ENCODE measurements at places on chromosomes 11 and 22. TPM values are rescaled to one million over a fixed set of nuclear protein-coding genes. Genes with fewer than 3 reads are reported as not detected.
A peak's percentile ranks its signal among the peaks of the same experiment; 100 is the strongest.

The ADM gene
- 3.8 TPM for total RNA-seq

The TSSK2 gene
- not detected for total RNA-seq

The DUSP8 gene
- total RNA-seq, result 0.70 TPM

The NCR3LG1 gene
- 5.8 TPM for total RNA-seq

The NPTXR gene
- 116 TPM for total RNA-seq

The MADD gene
- total RNA-seq, result 133 TPM

- H3K4me3 ChIP-seq, result no peak overlapping the region
- no peaks in the 10 kb centered on the region for H3K27me3 ChIP-seq
- peaks cover 11% of the 10 kb centered on the region for H3K4me1 ChIP-seq
- peak; percentile 54 for DNase-seq
Observed at GRCh38 chr22:20940186-20940651, 23.0 kb downstream of the CRKL start.

- DNase-seq, result no peak
- no peak overlapping the region for H3K4me3 ChIP-seq
- H3K27me3 ChIP-seq, result peaks cover 23% of the 10 kb centered on the region
- H3K27ac ChIP-seq, result no peak overlapping the region
- no peaks in the 10 kb centered on the region for H3K4me1 ChIP-seq
Observed at GRCh38 chr11:120869097-120869496, 154.8 kb upstream of the TBCEL start.

DNA sequence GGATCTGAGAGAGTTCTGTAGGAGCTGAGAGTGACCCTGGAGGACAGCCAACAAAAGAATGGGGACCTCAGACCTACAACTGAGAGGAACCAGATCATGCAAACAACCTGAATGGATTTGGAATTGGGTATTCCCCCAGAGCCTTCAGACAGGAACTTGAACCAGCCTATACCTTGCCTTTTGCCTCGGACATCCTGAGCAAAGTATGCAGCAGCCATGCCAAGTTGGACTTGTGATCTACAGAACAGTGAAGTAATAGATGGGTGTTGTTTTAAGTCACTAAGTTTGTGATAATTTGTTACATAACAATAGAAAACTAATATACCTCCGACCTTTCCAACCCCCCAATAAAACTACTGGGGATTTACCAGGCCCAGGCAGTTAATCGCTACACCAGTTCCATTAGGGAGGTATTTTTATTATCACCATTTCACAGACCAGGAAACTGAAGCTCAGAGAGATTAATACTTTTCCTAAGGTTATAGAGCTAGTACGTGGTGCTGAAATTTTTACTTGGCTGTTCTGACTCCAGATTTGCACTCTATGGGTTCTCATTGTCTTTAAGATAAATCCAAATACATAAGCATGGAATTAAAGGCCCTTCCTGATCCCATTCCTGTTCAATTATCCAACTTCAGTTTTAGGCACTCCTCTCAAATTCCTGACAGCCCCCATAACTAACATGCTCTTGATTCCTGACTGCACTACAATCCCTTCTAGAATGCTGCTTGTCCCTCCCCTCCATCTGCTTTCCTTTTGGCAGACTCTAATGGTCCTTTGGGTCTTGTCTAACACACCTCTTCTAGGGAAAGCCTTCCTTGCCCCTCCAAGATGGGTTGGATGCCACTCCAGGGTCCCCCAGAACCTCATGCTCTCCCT is 1.7 kb upstream of the RASSF10 start:
- H3K4me3 ChIP-seq, result no peak overlapping the region
- H3K4me1 ChIP-seq, result no peaks in the 10 kb centered on the region
- no peaks in the 10 kb centered on the region for H3K36me3 ChIP-seq
- H3K27me3 ChIP-seq, result peaks cover 96% of the 10 kb centered on the region
- DNase-seq, result no peak

GRCh38 chr11:134047586-134047999 is 21.3 kb upstream of the JAM3 start:
- no peak overlapping the region for H3K27ac ChIP-seq
- peaks cover 13% of the 10 kb centered on the region for H3K4me1 ChIP-seq
- no peaks in the 10 kb centered on the region for H3K36me3 ChIP-seq
- no peak overlapping the region for H3K4me3 ChIP-seq
- H3K27me3 ChIP-seq, result no peaks in the 10 kb centered on the region

- no peaks in the 10 kb centered on the region for H3K27me3 ChIP-seq
- no peaks in the 10 kb centered on the region for H3K4me1 ChIP-seq
- H3K27ac ChIP-seq, result no peak overlapping the region
- no peak overlapping the region for H3K4me3 ChIP-seq
- no peak for DNase-seq
- H3K36me3 ChIP-seq, result no peaks in the 10 kb centered on the region
Observed at GRCh38 chr22:26587991-26588613, 1.8 kb downstream of the TPST2 start.

DNA sequence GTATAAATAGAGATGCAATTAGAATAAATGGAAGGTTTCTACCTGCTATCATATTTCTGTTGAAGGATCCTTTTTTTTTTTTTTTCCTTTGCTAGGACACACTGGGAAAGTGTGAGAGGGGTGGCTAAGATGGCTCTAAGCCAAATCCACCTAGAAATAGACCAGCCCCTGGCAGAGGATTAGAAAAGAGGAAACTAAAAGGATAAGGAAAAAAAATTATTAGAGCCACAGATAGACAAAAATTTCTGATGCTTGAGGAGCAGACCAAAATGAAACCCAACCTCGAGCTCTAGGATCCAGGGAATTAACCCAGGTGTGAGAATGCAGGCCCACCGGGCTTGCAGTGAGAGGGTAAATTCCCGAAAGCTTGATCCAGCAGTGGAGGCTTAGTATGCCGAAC is 262.3 kb downstream of the CADM1 start:
- no peak for DNase-seq
- H3K4me3 ChIP-seq, result no peak overlapping the region
- no peaks in the 10 kb centered on the region for H3K27me3 ChIP-seq
- no peaks in the 10 kb centered on the region for H3K4me1 ChIP-seq
- no peaks in the 10 kb centered on the region for H3K36me3 ChIP-seq

GRCh38 chr11:2649400-2649799 is 50.4 kb downstream of the KCNQ1OT1 start:
- H3K4me3 ChIP-seq, result no peak overlapping the region
- no peak overlapping the region for H3K27ac ChIP-seq
- H3K4me1 ChIP-seq, result no peaks in the 10 kb centered on the region
- no peaks in the 10 kb centered on the region for H3K36me3 ChIP-seq
- H3K27me3 ChIP-seq, result no peaks in the 10 kb centered on the region

- no peak for DNase-seq
- no peak overlapping the region for H3K27ac ChIP-seq
- H3K4me3 ChIP-seq, result no peak overlapping the region
- no peaks in the 10 kb centered on the region for H3K4me1 ChIP-seq
Observed at GRCh38 chr22:19376247-19376646, 55.3 kb downstream of the HIRA start.

DNA sequence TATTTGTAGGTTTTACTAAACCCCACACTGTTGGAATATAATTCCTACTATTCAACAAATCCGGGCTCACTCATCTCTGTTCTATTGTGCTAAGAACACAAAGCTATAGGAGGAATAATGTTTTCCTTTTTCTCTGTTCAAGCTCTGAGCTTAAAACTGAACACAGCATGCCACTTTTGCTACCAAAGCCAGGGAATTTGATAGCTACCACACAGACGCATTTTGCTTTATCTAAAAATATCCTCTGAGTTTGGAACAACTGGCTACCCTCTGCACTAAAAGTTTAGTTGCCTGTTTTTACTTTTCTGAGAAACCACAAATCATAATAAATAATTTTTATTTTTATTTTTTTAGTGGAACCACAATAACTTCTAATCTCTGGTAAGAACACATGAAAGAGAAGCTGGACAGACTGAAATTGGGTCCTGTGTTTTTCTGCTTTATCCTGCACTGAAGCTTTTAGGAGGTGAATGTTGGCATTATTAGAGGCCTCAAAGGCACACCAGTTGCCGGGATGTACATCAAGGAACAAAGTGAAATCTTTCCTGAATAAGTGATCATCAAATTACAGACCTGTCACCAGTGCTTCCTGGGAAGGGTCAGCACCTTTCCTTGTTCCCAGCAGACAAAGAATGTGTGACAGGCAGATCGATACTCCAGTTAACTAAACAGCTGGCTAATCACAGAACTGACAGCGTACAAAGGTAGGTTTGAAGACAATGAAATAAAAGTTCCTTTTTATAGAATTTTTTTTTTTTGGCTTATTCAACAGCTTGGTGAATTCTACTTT is 523.2 kb upstream of the TENM4 start:
- no peak overlapping the region for H3K27ac ChIP-seq
- no peaks in the 10 kb centered on the region for H3K27me3 ChIP-seq
- H3K4me3 ChIP-seq, result no peak overlapping the region
- DNase-seq, result no peak
- no peaks in the 10 kb centered on the region for H3K4me1 ChIP-seq
- H3K36me3 ChIP-seq, result no peaks in the 10 kb centered on the region

- H3K4me1 ChIP-seq, result no peaks in the 10 kb centered on the region
Observed at GRCh38 chr11:3830088-3830487, 10.7 kb downstream of the RHOG start.

DNA sequence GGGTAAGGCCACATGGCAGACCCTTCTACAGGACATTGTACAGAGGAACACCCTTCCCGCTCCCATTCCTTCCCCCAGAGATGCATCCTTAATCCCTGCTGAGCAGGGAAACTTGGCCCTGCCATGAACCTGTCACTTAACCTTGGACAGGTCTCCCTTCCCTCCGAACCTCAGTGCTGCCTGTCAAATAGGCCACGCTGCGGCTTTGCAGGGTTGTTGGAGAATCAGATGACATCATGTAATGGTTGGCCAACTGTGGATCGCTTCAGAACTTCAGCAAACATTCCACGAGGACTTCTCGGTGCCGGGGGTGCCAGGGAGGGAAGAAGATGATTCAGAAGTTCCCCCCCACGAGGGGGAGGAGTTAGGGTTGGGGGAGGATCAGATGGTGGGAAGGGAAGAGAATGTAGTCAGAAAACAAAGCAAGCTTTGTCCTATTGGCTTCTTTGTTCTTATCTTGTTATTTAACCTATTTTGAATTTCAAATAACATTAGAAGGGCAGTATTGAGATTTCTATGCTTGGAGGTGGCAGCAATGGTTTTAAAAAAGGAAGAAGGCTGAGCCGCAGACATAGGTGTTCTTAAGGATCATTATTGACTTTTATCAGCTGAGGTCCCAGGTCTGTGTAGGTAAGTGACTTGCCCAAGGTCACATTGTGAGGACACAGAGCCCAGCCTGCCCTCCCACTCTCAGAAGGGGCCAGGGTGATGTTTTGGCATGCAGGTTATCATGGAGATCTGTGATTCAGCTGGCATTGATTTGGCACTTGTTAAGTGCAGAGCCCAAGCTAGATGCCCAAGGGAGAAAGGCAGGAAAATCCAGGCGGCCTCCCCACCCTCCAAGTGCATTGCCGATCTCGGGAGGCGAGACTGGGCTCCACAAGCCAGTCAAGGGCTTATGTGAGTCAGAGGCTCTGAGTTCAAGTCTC is 3.1 kb downstream of the CDC42EP1 start:
- H3K4me1 ChIP-seq, result peaks cover 10% of the 10 kb centered on the region
- H3K36me3 ChIP-seq, result no peaks in the 10 kb centered on the region
- peaks cover 13% of the 10 kb centered on the region for H3K27me3 ChIP-seq
- no peak overlapping the region for H3K27ac ChIP-seq
- no peak overlapping the region for H3K4me3 ChIP-seq

DNA sequence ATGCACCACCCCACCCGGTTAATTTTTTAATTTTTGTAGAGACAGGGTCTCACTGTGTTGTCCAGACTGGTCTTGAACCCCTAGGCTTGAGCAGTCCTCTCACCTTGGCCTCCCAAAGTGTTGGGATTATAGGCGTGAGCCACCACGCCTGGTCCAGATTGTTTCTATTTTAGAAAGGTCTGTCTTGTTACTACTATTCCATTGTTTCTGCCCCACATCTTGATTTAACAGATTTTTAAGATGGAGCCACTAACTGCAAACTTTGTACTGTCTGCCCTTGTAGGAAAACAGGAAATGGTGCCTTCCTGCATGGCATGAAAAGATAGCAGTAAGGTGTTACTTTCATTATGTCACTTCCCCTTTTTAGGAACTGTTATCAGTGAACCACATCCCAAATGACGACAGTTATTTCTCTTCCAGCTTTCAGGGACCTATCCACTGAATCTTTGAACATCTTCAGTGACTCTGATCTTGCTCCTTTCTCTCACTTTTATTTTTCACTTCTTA is 23.2 kb downstream of the TAF1D start:
- no peaks in the 10 kb centered on the region for H3K4me1 ChIP-seq
- H3K27me3 ChIP-seq, result no peaks in the 10 kb centered on the region
- no peak overlapping the region for H3K4me3 ChIP-seq
- H3K27ac ChIP-seq, result no peak overlapping the region

All from A673 (cell line).